ENCODE measurements at places on chromosomes 6 and 20.

DNA sequence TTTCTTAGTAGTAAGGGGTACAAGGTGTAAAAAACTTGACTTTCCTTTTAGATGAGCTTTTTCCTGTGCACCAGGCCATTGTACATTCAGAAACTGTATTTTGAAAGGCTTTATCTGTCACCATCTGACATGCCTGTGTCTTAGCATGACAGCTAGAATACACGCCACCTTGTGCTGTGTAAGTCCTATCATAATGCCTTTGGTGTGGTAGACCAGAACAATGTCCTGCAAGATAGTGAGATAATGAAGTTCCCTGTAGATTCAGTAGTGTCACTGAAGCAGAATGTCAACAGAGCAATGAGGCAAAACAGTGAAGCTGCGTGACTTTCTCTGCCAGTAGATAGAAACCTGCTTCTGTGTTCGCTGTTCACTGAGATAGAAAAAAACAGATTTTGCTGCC, 105.8 kb downstream of the JAG1 start:
- DNase-seq = no peak

DNA sequence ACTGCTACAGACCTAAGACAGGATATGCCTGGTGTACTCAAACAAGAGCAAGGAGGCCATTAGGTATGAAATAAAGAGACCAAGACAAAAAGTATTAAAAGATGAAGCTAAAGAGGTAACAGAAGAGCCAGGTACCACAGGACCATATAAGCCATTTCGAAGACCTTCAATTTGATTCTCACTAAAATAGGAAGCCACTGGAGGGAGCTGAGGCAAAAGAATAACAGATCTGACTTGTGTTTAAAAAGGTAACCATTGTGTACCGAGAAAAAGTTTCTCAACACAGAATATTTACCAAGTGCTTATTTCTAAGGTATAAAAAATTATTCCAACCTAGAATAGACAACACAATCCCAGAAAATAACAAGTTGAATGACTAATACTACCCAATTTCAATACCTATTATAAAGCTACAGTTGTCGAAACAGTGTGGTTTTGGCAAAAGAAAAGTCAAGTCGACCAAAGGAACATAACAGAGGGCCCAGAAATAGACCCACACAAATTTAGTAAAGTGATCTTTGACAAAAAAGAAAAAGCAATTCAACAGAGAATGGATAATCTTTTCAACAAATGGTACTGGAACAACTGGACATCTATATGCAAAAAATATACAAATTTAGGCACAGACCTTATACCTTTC, 125.3 kb upstream of the DST start:
- no peak for DNase-seq

GRCh38 chr6:99288668-99289067, 60.8 kb downstream of the FAXC start:
- DNase-seq = no peak

DNA sequence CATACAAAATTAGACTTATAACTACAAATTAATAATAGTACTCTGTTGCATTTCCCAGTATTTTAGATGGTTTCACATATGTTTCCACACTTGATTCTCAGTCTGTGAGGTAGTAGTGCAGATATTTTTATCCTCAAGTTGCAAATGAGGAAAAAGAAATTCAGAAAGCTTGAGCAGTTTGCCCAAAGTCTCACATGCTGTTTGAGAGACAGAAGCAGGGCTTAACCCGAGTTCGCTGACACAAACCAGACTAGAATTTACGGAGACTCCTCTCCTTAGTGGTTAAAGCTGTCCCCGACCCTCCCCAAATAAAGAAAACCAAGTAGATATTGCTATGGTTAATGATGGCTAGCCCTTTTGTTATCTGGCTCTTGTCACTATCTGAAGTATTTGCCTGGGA, 126.2 kb downstream of the TIAM2 start:
- no peak for DNase-seq

GRCh38 chr6:15980801-15981200, 148.1 kb upstream of the MYLIP start:
- no peak for DNase-seq

GRCh38 chr6:44061375-44062104, 65.7 kb downstream of the MRPL14 start:
- DNase-seq = no peak

- DNase-seq = no peak
These were observed 564.0 kb upstream of the JARID2 start for GRCh38 chr6:14681699-14682487.

DNA sequence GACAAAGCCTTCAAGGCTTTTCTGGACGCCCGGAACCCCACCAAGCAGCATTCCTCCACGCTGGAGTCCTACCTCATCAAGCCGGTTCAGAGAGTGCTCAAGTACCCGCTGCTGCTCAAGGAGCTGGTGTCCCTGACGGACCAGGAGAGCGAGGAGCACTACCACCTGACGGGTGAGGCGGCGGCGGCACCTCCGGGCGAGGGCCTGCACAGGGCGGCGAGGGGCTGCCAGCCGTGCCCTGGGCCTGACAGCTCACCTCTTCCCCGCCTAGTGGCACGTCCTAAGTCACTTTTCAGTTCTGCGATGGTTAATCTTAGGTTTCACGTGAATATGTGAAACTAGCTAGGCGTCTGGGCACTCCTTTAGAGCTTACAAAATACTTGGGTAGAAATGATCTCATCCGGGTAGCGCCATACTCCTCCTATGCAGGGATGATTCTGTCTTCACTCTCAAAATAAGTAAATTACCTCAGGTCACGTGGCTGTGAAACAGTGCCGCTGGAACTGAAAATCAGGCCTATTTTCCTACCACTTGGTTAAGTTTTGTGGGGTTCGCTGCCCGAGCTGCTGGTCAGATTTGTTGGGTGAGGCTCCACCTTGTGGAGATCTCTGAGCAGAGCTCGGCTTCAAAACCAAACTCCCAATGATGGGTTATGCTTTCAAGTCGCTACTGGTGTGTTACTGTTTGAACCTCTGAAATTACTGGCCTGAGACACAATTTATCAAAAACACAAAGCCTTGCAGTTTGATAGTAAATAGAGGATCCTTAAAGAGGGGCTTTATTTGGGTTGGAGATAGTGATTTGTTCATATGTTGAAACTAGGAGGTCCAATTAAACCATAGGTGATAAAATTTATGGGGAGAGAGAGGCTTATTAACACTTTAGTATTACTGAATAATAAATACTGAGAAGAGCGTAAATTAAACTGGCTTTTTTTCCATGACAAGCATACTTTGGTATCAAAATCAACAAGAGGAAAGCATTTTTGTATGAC, 15.5 kb upstream of the CLDN20 start:
- DNase-seq = peak; percentile 22

DNA sequence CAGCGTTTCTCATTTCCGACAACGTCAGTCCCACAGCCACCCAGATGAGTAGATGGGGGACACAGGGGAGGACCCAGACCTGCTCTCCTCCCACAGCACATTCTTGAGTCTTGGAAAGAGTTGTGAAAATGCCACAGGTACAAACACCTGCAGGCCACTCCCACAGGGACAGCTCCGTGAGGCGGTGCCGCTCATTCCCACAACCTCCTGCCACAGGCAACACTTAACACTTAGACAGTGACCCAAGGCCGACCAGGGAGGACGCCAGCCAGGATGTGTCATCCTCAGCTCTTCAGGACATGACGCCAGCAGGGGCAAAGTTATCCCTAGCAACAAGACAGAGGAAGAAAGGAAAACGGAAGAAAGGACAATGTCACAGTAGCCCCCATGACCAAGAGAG, 22.9 kb upstream of the HLA-B start:
- DNase-seq = no peak

GRCh38 chr6:160253292-160253691, 5.3 kb downstream of the SLC22A2 start:
- DNase-seq = no peak

GRCh38 chr6:6177754-6178153, 142.7 kb downstream of the F13A1 start:
- no peak for DNase-seq

DNA sequence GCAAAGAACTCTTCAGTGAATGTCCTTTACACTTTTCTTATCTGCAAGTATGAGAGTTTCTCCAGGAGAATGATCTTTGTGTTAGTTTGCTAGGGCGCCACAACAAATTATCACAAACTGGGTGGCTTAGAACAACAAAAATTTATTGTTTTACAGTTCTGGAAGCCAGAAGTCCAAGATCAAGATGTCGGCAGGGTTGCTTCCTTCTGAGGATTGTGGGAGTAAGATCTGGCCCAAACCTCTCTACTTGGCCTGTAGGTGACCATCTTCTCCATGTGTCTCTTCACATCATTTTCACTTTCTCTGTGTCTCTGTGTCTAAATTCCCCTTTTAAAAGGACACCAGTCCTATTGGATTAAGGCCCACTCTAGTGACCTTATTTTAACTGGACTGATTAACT, 103.0 kb downstream of the ADTRP start:
- DNase-seq = no peak

DNA sequence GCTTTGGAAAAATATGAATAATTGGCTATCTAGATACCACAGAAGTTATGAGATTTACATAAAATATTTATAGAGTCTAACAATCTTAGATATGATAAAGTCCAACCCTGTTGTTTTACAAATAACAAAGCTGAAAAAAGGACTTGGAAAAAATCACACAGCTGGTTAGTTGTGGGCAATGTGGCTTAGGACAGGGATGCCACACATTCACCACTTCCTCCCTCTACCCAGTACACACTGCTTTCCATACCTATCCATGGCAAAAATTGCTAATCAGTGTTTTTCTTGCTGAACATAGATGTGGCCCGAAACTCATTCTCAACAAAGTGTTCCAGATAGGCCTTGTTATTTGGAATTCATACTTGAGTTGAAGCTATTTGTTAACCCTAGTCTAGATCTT, 147.3 kb upstream of the BMP5 start:
- DNase-seq = no peak

DNA sequence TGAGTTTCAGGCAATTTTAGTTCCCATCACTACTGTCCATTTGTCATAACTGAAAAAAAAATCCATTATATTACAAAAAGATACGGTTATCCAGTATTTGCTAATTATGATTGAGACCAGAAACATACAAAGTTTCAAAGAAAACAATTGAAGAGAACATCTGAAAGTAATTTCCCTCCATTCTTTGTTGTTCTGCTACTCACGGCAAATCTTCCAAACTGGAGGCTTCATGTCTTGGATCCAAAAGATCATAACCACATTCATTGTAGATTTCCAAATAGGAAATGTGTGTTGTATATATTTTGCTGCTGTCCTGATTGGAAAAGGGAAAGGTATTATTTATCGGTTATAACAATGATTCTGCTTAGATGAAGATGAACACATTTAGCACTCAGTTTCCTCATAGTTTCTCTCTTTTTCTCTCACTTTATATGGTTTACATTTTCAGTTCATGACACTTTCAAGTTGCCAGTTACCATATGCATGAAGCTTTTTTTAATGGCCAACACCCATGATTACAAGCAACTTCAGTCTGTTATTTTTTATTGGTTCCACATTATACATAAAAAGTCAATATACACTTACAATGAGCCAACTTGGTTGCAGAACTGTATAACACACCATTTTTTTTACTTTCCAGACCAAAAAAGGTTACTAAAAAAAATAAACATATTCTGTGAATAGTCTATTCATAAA, 90.4 kb downstream of the KIF6 start:
- DNase-seq = no peak

DNA sequence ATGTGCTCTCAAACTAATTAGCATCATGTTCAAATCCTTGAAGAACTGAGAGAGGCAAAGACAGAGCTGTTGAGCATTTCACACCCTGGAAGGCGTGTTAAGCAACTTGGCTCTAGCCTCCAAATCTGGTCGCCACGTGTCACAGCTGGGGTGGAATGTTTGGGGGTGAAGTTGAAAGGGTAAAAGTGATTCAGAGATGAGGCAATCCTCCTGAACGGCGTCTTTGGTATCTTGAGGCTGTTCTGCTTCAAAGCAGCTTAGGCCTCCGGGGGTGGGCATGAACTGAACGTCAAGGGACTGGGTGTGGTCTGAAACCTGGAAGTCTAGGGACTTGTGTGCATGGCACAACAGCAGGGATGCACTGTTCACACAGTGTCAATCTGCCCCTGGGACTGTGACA, 62.3 kb downstream of the TRAM2 start:
- no peak for DNase-seq

DNA sequence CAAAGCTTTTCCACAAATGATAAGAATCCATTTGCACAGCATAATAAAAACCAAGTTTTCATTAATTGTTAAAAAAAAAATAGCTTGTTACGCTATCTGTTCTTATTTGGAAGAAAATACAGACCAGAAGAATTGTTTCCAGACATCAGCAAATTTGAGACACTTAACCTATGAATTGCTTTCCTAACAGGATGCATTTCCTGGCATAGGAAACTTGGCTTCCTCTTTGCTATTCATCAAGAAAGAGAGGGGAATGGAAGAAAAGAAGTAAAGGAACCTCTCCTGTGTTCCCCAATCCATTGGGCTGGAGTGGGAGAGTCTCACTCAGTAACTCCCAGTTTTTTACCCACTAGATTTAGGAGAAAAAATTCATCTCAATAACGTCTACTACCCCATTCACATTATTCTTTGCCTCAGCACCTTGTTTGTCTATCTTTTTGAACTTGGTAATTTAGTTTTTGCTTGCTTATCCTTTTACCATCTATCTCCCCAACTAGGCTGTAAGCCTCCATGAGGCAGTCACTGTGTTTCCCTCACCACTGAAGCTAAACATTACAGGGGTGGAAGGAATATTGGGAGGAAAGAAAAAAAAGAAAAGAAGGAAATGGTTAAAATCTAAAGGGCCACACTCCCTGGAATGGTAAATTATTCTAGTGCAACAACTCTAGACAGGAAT, 150.3 kb downstream of the COL21A1 start:
- DNase-seq = no peak

GRCh38 chr20:31698803-31699718, 23.6 kb downstream of the BCL2L1 start:
- DNase-seq = no peak

GRCh38 chr6:46505693-46506512, 14.7 kb upstream of the RCAN2 start:
- no peak for DNase-seq

DNA sequence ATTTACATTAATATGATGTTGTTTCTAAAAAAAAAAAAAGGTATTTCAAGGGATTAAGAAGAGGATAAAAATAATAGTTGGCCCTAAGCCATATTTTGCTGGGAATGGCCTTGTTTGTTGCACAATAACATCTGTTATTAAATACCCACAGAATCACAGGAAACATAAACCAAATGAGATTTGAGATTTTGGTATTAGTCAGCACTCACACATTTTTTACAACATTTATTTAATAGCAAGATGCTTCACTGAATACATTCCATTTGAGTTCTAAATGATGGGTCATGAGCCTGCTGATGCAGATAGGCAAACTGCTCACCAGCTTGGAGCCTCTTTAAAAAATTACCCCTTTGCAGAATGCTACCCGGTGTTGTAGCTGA, 92.9 kb upstream of the ENPP5 start:
- no peak for DNase-seq

GRCh38 chr6:73728548-73729205, 32.7 kb downstream of the CD109 start:
- no peak for DNase-seq

Measured in right renal pelvis (tissue), 4 donors.